ENCODE measurements at places on chromosomes 7 and 10.

DNA sequence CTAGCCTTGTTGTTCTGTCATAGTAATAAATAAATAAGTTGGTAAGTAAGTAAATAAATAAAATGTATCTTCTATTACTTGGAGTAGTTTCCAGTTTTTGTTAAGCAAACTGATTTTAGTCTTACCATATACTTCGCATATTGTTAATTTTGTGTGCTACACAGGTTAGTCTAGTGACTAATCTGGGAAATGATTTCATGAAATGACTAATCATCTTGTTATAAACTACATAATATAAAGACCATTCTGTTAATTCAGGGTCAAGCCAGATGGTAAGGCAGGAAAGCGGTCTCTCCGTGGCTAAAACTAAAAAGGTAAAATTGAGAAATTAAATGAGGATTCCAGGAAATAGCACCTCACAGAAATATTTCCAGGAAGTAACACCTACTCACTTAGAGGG is 58.5 kb upstream of the FOXP2 start:
- no peak for DNase-seq

DNA sequence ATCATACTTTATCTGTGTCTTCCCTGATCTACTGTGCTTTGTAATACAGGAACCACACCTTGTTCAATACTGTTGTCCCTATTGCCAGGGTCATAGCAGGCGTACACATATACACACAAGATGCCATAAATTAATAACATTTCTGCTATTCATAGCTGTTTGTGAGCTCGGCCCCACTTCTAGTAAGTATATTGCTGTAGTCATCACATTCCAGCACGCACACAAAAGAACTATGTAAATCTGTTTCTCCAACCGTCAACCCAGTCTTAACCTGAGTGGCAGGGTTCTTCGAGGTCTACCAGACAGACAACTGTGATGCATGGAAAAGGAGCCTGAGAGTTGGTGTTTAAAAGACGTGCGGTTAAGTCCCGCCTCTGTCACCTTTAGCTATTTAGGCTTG is 5.7 kb upstream of the CACNB2 start:
- no peak for DNase-seq

DNA sequence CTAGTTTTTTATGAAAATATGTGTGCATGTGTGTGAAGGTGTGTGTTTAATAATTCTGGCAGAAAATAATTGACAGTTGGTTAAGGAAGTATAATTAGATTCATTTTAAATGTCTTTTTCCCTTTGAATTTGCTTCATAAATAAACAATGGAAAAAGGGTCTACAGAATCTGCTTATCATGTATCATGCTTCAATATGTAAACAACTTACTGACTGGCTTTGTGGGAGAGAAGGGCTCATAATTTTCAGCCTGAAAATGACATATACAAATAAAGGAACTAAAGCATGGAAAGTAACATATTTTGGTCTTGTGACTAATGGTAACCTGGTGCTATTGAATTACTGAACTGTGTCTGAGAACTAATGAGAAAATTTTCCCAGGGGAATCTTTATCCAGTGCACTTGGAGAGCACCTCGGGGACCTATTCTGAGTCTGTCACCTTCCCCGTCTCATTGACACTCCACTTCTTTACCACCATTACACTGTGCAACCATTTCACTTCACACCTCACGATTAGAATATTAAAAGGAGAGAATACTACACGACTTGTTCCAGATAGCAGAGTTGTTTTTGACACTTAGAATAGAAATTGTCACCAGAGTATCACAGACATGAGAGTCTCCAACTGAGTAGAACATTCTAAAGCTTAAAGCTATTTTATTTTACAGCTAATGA is 298.6 kb downstream of the TFEC start:
- DNase-seq: no peak

DNA sequence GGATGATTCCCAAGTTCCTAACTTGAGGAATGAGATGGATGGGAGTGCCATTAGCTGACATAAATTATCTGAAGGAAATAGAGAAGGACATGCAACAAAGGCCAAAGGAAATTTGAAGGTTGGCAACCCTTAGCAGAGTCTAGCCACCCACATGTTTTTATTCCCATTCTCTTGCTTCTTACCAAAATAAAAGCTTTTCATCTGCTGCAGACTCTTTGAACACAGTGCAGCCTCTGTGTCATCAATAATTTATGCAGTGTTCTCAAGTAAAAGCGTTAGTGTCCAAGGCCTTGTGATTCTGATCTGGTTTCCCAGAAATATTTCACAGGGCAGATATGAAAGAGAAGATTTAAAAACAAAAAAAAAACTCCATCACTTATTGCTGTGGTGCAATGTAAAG is 98.5 kb downstream of the ST7 start:
- no peak for DNase-seq

GRCh38 chr7:50363327-50364060 is 59.0 kb downstream of the IKZF1 start:
- DNase-seq: no peak

GRCh38 chr10:36493516-36493880 is 631.9 kb upstream of the ANKRD30A start:
- DNase-seq: no peak

DNA sequence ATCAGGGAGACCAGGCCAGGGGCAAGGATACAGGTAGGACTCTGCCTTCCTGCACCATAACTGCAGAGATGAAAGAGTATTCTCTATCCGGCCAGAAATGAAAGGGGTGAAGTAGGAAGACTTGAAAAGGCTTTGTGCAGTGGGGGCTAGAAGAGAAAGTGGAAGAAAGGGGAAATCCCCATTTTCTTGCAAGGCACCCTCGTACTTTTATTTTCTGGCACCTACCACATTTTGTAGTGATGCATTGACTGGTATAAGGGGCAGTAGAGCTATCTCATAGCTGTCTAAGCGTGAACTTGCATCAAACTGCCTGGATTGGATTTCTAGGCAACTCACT is 752 bp upstream of the CAMK2G start:
- DNase-seq: no peak

- DNase-seq: no peak
These were observed 239.6 kb upstream of the STEAP1 start for GRCh38 chr7:89914711-89915110.

- DNase-seq: no peak
These were observed 20.2 kb upstream of the SEM1 start for GRCh38 chr7:96729820-96730219.

GRCh38 chr7:85823396-85824080 is 636.7 kb upstream of the SEMA3D start:
- no peak for DNase-seq

- DNase-seq: no peak
These were observed 378.6 kb downstream of the REEP3 start for GRCh38 chr10:63899673-63900300.

DNA sequence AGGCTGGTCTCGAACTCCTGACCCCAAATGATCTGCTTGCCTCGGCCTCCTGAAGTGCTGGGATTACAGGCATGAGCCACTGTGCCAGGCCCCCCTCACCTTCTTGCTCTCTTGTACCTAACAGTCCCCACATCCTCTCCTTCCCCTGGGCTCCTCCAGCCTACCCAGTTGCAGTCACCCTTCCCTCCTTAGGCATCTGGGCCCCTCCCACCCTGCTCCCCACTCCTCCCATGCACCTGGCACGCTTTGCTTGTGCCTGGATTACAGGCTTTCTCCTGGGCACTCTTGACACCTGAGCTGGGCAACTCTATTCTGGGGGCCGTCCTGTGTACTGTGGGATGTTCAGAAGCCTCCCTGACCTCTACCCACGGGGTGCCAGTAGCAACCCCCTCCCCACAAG is 3.0 kb downstream of the CLDN15 start:
- no peak for DNase-seq

- DNase-seq: no peak
These were observed 71.1 kb downstream of the DIP2C start for GRCh38 chr10:618229-618989.

DNA sequence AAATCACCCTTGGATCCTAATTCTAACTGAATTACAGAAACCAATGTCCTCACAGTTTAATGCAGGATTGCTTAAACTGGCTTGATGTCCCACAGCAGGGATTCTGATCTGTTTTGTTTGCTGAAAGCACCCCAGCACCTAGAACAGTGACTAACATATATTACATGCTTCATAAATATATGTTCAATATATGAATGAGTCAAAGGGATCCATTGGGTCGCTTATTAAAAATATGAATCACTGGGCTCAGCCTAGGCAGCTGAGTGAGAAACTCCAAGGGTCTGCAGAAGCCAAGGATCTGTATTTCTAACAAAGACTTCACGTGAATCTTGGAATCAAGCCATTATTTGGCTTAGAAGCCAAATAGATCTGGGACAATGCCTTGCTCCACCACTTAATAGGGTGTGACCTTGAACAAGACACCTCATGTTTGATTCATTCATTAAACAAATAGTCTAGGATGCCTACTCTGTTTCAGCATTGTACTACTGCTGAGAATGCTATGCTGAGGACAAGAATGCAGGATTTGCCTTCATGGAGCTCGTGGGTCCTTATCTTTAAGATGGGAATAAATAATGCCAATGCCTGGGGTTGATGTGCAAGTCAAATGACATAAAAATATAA is 103.4 kb upstream of the DLX6 start:
- no peak for DNase-seq

DNA sequence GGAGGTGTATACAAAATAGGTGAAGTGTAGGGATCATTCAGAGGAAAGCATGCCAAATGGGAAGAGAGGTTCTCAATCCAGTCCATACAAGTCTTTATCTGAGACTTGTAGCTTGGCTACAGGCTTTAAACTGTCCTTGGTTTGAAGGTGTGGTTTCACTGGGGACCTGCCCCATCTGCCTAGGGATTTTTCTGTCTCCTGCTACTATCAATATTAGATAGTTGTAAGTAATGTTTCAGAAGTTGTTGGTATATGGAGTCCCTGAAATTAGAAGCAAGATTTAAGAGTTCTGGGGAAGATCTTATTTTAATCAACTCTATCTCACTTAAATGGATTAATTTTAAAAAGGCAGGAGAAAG is 100.9 kb downstream of the ANKRD7 start:
- no peak for DNase-seq

DNA sequence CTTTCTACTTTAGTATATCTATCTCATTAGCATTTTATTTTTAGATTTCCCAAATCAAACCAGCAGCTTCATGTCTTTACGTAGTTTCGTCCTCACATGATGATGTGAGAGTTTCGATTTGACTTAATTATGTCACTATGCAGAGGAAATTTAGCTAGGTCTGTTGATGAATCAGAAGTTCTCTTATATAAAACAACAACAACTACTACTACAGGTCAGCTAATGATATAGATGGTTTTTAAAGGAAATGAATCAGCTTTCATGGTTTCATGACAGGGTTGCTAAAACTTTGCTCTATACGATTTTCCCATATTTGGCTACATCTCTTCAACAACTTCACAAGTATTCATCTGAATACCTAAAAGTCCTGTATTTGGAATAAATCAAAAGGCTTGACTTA is 28.6 kb downstream of the JAZF1 start:
- no peak for DNase-seq

- no peak for DNase-seq
These were observed 11.1 kb upstream of the SORBS1 start for GRCh38 chr10:95572131-95572820.

GRCh38 chr10:63522277-63522687 is 1.1 kb downstream of the REEP3 start:
- no peak for DNase-seq

DNA sequence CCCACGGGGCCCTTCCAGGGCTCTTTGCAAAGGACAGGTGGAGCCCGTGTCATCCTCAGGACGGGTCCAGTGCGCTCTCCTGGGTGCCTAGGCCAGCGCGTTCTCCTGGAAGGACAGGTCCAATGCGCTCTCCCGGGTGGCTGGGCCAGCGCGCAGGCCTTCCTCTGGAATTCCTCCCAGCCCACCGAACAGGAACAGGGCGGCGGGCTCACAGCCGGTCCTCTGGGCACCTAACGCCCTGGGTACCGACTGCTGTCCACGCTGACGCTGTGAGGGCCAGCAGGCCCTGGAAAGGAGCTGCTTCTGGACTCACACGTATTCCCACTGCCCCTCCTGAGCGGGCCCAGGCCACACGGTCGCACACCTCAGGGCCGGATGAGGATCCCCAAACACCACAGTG is 49.3 kb downstream of the STK32C start:
- no peak for DNase-seq

DNA sequence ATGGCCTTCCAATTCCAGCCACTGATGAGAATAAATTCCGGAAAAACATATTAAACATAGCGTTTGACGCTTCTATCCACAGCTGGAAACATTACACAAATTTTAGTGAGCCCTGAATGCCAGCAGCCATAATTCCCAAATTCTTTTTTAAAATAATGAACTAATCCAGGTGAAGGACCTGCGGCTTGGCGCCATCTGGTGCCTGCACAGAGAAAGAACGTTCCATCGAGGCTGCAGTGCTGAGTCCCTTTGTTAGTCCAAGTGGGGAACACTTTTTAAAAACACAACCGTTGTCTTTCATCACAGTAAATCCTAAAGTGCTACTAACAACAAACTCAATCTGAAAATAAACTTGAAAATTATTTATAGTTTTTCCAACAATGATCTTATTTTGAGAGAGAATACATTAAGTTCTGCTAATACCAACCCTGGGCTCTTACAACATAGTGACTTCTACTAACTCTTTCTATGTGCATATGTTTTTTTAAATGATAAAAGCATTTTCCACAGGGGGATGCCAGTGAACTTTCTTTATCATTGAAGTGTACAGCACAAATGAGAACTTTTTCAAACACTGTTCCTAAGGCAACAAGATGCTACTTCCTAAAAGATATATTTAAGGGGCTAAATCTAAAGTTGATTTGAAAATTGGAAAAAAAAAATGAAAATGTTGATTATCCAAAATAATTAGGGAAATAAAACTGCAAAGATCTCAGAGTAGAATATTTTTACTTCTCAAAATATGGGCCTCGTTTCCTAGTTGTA is 166.9 kb upstream of the RNF32 start:
- no peak for DNase-seq

DNA sequence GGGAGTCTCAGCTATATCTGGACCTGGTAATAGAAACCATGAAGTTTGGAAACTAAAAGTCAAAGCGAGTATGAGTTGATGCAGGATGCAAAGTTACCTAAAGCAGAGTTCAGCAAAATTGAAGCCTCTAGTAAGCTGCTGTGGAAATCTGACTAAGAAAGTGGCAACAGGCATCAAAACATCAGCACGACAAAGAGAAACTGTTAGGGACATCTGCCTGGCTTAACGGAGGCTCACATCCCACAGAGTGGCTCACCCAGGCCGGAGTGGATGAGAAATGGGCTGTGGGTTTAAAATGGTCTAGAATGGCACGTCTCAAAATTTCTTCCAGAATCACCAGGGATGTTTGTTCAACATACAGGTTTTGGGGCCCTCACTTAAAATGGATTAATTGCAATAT is 164.1 kb upstream of the NPY start:
- DNase-seq: no peak

GRCh38 chr7:27128034-27128433 is 2.5 kb downstream of the HOXA4 start:
- DNase-seq: no peak

Data from BJ (cell line).